ENCODE measurements at places on chromosomes 4 and X. TPM values are rescaled to one million over a fixed set of nuclear protein-coding genes. Genes with fewer than 3 reads are reported as not detected.

MAGEA10 gene
- not detected for total RNA-seq

CDKL2 gene
- total RNA-seq = 0.53 TPM

GPRIN3 gene
- total RNA-seq = 1.6 TPM

IBSP gene
- total RNA-seq = not detected

HMGB3 gene
- total RNA-seq = 139 TPM

TMEM271 gene
- not detected for total RNA-seq

NKX3-2 gene
- 0.17 TPM for total RNA-seq

ARAP2 gene
- total RNA-seq = 0.47 TPM

STOX2 gene
- 2.3 TPM for total RNA-seq

ASB11 gene
- not detected for total RNA-seq

PIR gene
- 53.7 TPM for total RNA-seq

LPAR4 gene
- total RNA-seq = not detected

ELF4 gene
- total RNA-seq = 29.0 TPM

SHROOM4 gene
- total RNA-seq = not detected

SLC9B2 gene
- total RNA-seq = 7.3 TPM

NSUN7 gene
- total RNA-seq = 0.26 TPM

MAGEA9B gene
- total RNA-seq = not detected

CLDN22 gene
- not detected for total RNA-seq

ASB9 gene
- 26.5 TPM for total RNA-seq

NPY5R gene
- not detected for total RNA-seq

SLC25A4 gene
- 15.6 TPM for total RNA-seq

TMPRSS11B gene
- total RNA-seq = not detected

CXXC4 gene
- 0.05 TPM for total RNA-seq

STARD8 gene
- 1.7 TPM for total RNA-seq

ANXA3 gene
- 58.8 TPM for total RNA-seq

SASH3 gene
- not detected for total RNA-seq

SPOCK3 gene
- total RNA-seq = 0.35 TPM

SH3RF1 gene
- total RNA-seq = 7.2 TPM

CACNA1F gene
- total RNA-seq = not detected

SERPINA7 gene
- not detected for total RNA-seq

SSX7 gene
- total RNA-seq = not detected

XAGE2 gene
- total RNA-seq = not detected

MAP7D2 gene
- 5.2 TPM for total RNA-seq

NPY2R gene
- total RNA-seq = 0.02 TPM

EFHC2 gene
- 0.24 TPM for total RNA-seq

UGT2A1 gene
- not detected for total RNA-seq

GLOD5 gene
- total RNA-seq = not detected

MRPS18C gene
- total RNA-seq = 39.7 TPM

SLC34A2 gene
- total RNA-seq = not detected

CENPI gene
- total RNA-seq = 12.6 TPM

GASK1B gene
- 0.27 TPM for total RNA-seq

DNAAF6 gene
- not detected for total RNA-seq

WNK3 gene
- total RNA-seq = 0.11 TPM

GSX2 gene
- not detected for total RNA-seq

GPR119 gene
- not detected for total RNA-seq

MAML3 gene
- 13.7 TPM for total RNA-seq
